ENCODE measurements at places on chromosomes 1 and 21.

DNA sequence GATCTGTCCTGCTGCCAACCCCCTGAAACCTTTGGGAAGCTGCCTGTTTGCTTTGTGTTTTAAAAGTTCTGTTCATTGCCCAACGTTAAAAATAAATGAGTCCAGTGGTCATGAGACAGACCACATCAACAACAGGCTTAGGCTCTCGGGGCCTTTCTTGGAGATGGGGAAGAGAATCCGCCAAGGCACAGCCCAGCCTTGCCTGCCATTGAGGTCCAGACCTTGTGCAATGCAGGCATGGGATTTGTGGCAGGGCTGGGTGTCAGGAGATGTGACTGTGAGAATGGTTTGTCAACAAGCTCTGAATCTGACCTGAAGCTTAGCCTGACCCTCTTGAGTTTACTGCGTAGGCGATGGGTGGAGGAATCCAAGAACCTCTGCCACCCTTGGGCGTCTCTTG, 4.2 kb downstream of the SPSB1 start:
- no peak for DNase-seq

DNA sequence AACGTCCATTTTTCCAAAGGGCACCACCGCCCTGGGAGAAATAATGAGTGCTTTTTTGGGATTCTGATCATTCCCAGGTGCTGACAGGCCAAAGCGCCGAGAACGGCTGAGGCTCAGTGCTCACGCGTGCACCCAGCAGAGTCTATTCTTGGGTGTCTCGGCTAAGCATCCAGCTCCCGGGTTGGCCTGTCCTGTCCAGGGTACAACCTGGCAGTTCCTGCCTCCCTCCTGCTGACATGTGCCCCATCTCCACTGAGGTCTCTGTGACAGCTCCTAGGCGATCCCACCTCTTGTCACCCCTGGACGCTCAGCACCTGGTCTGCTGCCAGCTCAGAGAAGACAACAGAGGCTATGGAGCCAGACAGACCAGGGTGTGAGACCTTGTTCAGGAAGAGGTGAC, 684.5 kb downstream of the PTPRU start:
- DNase-seq, result no peak

- no peak for DNase-seq
These were observed 88.7 kb downstream of the CD247 start for GRCh38 chr1:167429612-167430011.

GRCh38 chr1:235673981-235674380, 24.4 kb upstream of the GNG4 start:
- no peak for DNase-seq

DNA sequence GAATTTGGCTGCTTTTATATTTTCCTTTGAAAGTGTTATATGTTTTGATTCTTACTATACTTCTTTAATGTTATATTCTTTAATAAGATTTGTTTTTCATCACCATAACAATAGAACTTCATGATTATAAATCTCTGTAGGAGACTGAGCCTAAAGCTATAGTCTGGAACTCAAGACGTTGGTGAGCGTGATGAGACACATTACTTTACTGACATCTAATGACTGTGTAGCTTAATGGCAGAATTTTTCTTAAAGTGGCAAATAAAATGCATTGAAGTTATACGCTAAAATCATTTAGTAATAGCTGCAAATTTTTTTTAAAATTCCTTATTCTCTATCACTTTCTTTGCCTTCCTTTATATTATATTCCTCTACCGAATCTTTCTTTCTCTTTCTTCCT, 56.1 kb upstream of the HAO2 start:
- no peak for DNase-seq

GRCh38 chr1:197806718-197807117, 31.4 kb upstream of the DENND1B start:
- no peak for DNase-seq

DNA sequence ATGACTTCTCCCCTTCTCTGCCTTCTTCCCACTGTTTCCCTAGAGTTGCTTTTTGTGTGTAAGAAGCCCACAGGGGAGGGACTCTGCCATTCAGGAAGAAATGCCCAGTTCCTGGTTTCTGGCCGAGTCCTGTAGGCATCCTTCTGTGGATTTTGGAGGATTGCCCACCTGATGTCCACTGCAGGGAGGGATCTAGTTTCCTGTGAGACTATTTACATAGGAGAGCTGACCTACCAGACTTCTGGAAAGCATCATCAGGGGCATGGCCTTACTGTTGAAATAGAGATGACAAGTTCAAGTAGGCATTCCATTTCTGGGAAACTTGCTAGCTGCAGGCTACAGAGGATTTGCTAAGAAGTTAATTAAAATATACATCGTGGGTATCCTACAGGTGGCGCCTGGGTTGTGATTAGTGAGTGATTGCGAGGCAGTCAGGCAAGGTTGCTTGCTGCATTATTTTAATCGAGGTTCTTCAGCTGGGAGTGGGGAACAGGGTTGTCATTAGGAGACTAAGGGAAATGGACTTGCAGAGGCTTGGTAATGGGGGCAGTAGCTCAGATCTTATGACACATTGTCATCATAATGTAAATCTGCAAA, 148.7 kb downstream of the HHAT start:
- DNase-seq, result no peak

DNA sequence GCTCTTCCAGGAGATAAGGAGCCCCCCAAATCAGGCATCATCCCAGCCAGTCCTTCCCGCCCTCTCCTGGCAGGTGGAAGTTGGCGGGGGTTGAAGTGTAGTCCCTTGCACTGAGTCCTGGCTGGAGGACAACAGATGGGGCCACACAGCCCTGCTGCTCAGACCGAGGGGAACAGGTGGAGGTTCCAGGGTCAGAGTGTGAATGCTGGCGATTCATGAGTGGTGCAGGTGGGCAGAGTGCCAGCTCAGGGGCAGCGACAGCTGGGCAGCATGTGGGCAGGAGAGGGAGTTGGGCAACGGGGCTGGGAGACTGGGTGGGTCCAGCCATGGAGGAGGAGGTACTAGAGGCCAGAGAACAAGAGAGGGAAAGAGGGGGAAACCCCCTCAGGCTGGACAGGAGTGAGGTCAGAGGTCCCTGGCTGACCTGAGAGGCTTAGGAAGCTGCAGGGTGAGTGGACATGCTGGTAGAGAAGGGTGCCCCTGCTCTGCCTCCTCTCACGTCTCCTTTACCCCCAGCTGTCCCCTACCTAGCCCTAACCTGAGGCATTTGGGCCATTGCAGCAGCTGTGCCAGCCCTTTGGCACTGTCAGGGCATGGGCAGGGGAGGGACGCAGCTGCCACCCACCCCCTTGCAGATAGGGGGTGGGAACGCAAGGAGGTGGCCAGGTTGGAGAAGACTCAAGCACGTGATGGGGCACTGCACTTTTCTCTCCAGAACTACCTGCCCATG, 11.3 kb upstream of the ADORA1 start:
- no peak for DNase-seq

DNA sequence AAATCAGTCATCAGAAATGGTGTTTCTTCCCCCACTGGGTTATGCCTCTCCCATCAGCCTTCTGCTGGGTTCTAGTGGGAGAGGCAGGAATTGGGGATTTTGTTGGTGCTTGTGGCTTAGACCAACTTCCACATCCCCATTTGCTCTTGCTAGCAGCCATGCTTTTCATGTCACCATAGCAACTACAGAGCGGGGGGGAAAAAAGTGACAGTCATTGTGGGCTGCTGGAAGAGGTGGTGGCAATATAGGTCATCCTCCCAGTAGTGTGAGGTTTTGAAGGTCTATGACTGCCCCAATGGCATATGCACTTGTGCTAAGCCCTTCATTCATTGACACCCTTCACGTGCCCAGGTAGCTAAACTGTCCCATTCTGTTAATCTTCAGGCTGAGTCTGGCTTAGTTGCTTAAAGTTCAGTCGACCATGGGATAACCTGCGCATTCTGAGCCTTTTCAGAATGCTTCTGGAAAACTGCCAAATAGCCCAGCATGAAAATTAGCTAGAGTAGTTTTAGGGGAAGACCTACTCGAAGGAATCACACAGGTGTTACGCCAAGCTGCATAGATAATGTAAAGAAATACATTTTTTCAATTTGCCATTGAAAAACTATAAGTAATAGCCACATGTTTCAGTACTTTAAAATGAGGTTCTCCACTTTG, 53.7 kb upstream of the ZNF326 start:
- DNase-seq, result peak; percentile 90

- DNase-seq, result no peak
These were observed 137.9 kb downstream of the BACH1 start for GRCh38 chr21:29436650-29437049.

- DNase-seq, result peak; percentile 74
These were observed 31.5 kb downstream of the CHD5 start for GRCh38 chr1:6148497-6149241.

GRCh38 chr1:7422966-7423365, 348.1 kb upstream of the VAMP3 start:
- no peak for DNase-seq

GRCh38 chr1:202143011-202143767, 1.3 kb downstream of the ARL8A start:
- DNase-seq, result peak; percentile 84
